Stimulated activated CD4-positive, alpha-beta T cell treated with anti-CD3 and anti-CD28 coated beads, Interleukin-15, amount 100 ng/mL, for 1 hour (primary cell): ENCODE measurements at places on chromosomes 3 and 15.
A peak's percentile ranks its signal among the peaks of the same experiment; 100 is the strongest.

DNA sequence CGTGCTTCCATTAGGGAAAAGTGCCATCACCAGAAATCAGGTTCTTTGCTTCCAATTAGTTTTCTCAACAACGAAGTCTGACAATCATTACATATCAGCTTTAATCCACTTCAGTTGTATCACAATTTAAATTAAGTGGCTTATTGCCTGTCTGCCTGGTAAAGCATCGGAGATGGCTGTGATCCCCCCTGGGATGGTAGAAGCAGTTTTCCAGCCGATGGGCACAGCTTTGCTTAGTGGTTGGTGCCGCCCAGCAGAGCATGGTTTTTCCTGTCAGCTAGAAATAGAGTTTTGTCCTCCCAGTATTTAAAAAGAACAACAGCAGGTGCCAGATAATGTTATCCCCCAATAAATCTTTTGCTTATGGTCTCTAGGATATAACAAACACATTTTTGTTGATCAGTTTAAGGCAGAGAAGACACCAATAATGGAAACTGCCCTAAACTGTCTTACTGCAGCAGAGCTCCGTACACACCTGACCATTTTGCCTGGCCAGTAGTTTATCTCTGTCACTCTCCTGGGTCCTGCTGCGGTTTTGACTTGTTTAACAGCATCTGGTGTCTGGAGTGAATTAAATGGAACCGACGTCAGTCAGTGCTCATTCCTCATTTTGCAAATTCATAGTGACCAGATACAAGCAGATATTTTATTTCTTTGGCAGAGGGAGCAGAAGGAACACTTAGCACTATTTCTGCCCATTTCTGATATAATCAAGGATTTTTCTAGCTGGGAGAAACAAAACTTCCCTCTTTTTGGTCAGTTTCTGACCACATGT is 79.1 kb downstream of the SLC49A4 start:
- no peak for DNase-seq

DNA sequence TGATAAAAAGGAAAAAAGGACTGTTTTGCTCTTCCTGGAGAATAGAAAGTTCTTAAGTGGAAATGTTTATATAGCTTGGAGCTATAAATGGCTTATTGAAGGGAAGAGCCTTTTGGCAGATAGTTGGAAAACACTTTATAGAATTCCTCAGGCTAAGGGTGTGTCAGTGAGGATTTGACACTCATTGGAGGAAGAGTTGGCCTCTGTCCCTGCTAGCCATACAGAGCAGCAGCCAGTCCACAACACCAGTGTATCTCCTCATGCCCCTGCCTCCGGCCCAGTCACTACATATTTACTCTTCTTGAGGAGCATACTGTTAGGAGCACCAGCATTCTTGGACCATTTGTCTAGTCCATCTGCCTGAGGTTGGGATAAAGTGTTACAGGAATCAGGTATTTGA is 36.2 kb downstream of the KLHL18 start:
- no peak for DNase-seq

- no peak for DNase-seq
Observed at GRCh38 chr15:53072077-53072476, 281.9 kb upstream of the ONECUT1 start.

- DNase-seq: no peak
Observed at GRCh38 chr3:111012388-111013248, 59.0 kb upstream of the NECTIN3 start.

- no peak for DNase-seq
Observed at GRCh38 chr15:74768771-74769342, 13.0 kb upstream of the CSK start.

DNA sequence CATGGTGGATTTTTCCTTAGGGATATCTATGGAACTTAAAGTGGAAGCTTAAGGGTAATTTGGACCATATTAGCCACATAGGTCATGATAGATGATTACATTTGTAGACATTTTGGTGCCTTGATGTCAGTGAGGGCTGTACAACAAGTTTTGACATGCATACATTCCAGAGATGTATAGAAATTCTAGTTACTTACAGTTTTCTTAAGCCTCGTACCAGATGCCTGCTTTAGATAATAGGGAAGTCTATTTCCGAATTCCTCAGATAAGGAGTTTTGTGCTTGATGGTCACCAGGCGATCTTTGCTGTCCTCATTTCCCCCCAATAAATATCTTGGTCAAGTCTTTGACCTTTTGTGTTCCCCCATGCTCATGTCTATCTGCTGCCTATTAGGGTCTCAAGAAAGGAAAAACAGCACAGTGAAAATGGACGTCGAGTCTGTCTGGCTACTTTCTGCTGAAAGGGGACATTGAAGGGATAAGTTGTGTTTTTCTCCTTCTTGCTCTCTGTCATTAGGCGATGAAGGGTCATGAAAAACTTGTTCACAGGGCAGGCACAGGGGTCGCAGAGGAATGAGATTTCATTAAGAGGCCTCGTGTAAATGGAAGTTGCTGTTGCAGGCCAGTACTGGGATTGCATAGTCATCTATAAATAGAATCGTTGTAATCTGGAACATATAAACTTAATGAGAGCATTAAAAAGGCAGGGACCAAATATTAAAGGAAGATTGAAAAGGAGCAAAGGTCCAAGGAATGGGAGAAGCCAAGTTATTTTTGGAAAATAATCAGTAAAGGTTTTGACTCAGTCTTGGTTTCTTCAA is 20.0 kb upstream of the SENP7 start:
- DNase-seq: no peak

- DNase-seq: no peak
Observed at GRCh38 chr15:48087844-48088243, 32.9 kb upstream of the SLC24A5 start.

DNA sequence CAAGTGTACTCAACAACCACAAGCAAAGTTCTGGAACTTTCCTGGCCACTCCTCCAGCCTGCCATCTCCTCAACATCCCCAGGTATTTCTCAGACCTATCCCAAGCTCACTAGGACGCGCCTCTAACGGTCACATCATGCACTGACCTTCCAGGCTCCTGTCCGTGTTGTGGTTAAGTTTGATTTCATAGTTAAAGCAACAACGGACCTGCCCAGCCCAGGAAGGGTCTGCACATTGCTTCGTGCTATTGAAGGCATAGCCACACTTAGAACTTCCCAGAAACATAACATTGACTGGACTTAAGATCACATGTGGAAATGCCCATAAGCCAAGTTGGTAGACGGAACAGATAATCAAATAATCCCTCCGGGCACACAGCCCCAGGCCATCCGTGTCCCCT is 85.1 kb downstream of the OCA2 start:
- no peak for DNase-seq

GRCh38 chr3:169604568-169604967 is 58.9 kb downstream of the MECOM start:
- no peak for DNase-seq

- no peak for DNase-seq
Observed at GRCh38 chr3:13148561-13149329, 75.5 kb upstream of the IQSEC1 start.

DNA sequence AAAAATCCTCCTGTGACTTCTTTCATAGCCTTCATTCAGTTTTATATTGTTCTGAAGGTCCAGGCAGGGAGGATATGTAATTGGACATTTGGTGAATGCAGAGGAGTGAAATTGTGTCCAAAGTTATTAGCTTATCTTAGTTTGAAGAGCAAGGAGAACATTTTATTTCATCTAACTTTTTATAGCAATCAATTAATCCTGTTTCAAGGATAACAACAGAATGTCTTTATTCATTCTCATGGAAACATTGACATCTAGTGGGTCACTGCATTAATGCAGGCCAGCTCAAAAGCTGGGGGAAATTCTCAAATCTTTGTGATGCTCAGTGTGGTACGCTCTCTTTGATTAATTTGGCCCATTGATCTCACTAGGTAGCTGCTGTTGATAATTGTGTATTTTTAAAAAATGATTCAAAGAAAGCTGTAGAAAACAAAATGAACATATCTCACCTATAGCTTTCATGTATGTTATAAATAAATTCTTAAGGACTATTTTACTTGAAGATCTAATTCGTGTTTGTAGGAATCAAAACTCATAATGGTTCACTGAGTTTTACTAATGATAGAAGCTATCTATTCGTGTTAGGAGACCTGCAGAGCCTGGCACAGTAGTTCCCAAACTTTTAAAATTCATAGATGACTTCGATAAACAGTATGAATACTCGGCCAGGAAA is 150.8 kb upstream of the KCNMB2 start:
- DNase-seq: no peak

DNA sequence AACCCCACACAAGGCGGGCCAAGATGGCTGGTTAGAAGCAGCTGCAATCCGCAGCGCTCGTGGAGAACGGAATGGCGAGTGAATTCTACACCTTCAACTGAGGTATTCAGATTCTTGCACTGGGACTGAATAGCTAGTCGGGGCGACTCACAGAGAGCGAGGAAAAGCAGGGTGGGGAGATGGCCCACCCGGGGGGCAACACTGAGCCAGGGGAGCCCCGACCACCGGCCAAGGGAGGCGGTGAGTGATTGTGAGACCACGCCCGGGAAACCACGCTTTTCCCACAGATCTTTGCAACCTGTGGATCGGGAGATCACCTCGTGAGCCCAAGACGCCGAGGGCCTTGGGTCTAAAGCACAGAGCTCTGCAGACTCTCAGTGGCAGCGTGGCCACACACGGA is 28.3 kb downstream of the GNB5 start:
- no peak for DNase-seq

DNA sequence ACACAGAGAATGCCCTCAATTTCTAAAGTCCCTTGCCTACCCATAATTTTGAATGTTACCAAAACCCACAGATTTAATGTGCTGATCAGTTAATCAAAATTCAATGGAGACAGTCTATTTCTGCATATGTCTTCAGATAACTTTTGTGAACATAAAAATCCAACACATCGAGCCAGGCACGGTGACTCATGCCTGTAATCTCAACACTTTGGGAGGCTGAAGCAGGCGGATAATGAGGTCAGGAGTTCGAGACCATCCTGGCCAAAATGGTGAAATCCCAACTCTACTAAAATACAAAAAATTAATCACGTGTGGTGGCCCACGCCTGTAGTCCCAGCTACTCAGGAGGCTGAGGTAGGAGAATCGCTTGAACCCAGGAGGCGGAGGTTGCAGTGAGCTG is 49.3 kb downstream of the PEAK1 start:
- DNase-seq: no peak

GRCh38 chr3:132605374-132605792 is 8.3 kb downstream of the ACKR4 start:
- DNase-seq: no peak

- DNase-seq: no peak
Observed at GRCh38 chr3:11555211-11555782, 88.4 kb downstream of the VGLL4 start.

DNA sequence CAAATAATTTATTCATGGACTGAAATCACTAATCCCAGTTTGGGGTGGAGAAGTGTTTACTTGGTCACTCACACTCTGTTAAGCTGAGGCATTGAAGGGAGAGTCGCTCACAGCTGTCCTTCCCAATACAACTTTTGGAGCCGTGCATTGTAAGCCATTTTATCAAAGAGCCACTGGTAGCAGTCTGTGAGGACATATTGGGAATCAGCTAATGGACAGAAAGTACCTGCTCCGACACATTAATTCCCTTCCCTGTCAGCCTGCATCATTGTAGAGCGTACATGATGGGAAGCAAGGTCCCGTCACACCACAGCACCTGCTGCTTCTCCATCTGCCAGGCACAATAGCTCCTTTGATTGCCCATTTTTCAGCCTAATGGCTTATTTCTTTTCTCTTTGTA is 643.2 kb downstream of the SQOR start:
- no peak for DNase-seq

GRCh38 chr3:192883512-192883911 is 34.1 kb downstream of the MB21D2 start:
- no peak for DNase-seq

- DNase-seq: no peak
Observed at GRCh38 chr3:56819016-56819809, 17.5 kb upstream of the ARHGEF3 start.

DNA sequence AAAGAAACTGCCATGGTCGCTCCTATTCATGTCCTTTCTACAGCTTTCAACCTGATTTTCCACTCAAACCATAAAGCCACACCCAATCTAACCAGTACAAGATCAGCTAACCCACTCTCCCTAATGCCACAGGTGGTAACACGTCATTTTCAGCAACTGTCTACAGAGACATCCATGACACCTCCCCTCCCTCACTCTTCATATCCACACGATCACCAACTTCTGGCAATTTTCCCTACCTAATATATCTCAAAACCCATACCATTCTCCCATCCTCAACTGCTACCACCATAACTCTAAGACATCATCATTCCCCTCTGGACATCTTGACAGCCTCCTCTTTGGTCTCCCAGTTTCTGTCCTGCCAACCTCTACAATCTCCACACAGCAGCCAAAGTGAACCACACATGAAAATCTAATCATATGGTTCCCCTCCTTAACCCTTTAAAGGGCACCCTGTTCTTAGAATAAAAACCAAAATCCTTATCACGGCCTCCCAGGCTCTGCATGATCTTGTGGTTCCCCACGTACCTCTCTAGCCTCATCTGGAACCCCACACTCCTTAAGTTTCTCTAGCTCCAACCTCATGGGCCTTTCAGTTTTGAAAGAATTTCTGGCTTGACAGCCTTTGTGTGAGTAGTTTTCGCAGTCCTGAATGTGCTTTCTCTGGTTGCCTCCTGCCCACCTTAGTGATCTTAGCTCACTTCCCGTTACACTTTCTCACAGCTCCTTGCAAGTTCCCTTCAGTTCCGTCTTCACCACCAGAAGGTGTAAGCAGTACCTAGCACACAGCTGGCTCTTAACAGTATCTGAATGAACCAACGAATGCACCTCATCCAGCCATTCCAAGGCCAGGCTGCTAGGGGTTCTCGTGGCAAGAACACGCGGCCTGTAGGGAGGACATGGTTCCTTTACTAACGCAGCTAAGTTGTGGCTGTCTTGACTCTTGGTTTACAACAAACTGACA is 33.4 kb downstream of the SPINK8 start:
- DNase-seq: peak; percentile 2

DNA sequence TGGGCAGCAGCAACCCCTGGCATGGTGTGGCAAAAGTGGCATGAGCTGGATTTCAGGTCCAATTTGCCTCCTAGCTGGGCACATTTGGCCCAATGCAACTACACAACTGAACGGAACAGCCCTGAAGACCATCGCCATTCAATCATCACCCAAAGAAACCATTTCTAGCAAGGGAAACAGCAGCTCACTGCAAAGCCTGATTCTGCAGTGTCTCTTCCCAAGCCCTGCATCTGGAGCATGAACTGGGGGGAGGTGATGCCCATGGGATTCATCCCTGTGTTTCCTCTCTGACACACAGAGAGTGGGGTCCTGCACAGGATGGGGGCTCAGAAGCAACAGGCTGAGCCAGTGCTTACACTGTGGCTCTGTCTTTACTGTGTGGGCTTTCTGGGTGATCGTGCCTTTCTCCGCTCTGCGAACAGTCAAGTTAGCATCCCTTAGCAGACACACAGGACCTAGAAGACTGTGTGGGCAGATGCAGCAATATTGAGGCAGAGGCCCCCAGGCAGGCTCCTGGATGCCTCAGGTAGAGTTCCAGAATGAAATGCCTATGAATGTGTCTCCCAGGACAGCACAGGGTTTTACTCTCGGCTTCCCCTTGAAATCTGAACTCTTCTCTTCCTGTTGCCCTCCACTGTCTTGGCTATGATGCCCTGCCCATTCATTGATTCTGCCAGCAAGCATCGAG is 91.1 kb upstream of the ALDH1A3 start:
- DNase-seq: no peak
